Urinary bladder (tissue), 4 donors: ENCODE measurements at places on chromosomes 1 and 21. TPM values are rescaled to one million over a fixed set of nuclear protein-coding genes. Genes with fewer than 3 reads are reported as not detected.
A peak's percentile ranks its signal among the peaks of the same experiment; 100 is the strongest.

Gene SYPL2
- 4.5 TPM for polyA plus RNA-seq

DNA sequence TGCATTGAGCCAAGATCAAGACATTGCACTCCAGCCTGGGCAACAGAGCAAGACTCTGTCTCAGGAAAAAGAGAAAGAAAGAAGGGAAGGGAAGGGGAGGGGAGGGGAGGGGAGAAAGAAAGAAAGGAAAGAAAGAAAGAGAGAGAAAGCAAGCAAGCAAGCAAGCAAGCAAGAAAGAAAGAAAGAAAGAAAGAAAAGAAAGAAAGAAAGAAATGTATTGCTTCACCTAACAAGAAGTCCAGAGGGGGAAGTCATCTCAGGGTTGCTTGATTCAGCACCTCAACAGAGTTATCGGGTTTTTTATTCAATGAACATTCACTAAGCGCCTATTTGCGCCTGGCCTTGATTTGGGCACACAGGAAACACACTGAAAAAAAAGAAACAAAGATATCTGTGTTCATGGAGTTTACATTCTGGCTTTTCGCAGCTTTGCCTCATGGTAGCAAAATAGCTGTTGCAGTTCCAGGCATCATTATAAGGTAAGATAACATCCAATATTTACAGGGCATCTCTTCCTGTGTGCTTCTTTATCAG is 8.2 kb upstream of the RCSD1 start:
- no peak for DNase-seq

Gene DNAH14
- polyA plus RNA-seq = 2.8 TPM

GRCh38 chr1:55931081-55931940 is 648.1 kb downstream of the PLPP3 start:
- DNase-seq = peak; percentile 60

DNA sequence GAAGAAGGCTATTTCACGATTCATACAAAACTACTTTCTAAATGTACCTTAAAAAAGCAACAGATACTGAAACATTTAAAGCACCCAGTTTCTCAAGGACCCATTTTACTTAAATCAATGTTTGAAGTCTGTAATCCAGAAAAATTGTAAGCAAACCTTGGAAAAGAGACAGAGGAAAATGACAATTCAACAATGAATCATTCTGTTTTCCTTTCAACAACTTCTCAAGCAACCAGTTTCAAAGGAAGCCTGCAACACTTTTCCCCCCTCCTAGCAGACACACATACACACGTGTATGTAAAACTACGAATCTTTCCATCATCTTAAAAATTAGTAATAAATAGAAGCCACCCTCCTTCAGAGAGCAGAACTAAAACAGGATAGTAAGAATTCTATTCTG is 1.2 kb downstream of the RERE start:
- no peak for DNase-seq

GRCh38 chr1:147236959-147237791 is 5.3 kb upstream of the CHD1L start:
- no peak for DNase-seq

- DNase-seq = no peak
Observed at GRCh38 chr1:240621249-240621648, 9.3 kb upstream of the GREM2 start.

Gene TNFRSF8
- 1.5 TPM for polyA plus RNA-seq

Gene LAD1
- 14.6 TPM for polyA plus RNA-seq

DNA sequence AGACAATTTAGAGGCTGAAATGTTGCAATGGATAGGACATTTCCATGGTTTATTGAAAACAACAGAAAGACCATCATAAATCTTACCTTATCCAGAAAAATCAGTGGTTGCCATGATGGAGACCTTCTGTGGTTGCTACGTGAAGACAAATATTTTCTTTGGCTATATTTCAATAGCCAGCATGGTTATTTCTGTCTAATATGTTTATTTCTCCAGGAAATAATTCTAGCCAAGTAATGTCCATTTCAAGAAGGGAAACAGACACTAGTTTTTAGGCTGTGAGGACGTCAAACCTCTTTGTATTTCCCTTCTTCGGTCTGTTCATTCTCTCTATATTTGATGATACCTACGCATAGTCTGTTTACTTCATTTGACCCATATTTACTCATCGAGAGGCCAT is 49.2 kb upstream of the NFASC start:
- no peak for DNase-seq

DNA sequence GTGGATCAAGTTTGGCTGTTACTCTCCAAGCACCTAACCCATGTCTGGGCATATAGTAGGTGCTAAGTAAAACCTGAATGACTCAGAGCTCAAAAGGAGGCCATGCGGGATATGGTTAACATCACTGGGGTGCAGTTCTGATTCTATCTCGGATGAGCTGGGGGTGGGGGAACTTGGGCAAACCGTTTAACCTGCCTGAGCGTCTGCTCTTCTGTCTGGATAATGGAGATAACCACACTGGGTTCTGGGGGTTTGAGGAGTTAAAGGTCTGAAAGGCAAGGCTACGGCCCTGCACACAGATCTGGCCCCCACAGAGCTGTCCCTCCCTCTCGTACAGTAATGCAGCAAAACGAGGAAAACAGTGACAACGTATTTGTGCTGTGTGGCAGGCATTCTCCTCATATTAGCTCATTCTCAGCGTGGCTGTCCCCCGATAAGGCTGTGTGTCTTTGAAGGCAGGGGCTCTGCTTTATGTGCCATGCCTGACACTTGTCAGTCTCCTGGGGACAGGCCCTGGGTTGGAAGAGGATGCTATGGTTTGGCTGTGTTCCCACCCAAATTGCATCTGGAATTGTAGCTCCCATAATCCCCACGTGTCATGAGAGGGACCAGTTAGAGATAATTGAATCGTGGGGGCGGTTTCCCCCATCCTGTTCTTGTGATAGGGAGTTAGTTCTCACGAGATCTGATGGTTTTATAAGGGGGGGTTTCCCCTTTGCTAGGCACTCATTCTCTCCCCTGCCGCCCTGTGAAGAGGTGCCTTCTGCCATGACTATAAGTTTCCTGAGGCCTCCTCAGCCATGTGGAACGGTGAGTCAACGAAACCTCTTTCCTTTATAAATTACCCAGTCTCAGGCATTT is 6.8 kb upstream of the ALDH4A1 start:
- no peak for DNase-seq

DNA sequence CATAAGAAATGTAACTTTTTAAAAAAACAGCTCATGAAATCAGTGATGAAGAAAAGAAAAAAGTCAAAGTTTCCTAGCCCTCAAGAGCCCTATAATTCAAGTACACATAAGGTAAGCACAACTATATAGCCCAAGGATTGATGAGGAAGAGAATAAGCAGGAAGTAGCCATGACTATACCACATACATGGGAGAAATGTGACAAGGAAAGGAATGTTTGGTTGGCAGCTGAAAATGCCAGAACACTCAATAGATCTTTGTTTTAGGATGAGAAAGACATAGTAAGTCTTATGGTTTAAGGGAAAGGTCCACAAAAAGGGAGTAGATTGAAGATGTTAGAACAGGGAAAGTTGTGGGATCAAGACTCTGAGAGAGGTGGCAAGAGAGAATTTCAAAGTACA is 5.7 kb downstream of the DOCK7 start:
- no peak for DNase-seq

- no peak for DNase-seq
Observed at GRCh38 chr1:46394108-46394871, at the start of gene FAAH. Gene FAAH, plus strand, starts transcription at chr1:46394317. Its CDS starts 32 bp downstream, at chr1:46394349.

Gene CBR3
- 22.7 TPM for polyA plus RNA-seq

Gene SLC25A34
- polyA plus RNA-seq = 1.3 TPM

DNA sequence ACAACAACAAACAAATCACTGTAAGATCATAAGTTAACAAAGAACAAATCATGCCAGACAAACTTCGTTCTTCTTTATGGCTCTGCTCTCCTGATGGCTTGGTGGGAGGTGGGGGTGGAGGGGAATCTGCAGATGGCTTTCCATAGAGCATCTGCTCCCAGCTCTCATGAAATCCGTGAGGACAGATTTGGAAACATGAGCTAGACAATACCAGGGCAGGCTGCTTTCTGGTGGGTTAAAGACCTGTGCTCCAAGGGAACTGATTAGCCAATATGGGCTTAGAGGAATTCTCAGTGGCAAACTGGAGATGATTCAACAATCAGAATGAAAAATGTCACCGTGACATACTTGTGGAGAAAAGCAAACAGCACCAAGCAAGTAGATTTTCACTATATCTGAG is 69.4 kb upstream of the TLR5 start:
- no peak for DNase-seq

Gene COL16A1
- polyA plus RNA-seq = 166 TPM

Gene PLPP3
- polyA plus RNA-seq = 263 TPM

DNA sequence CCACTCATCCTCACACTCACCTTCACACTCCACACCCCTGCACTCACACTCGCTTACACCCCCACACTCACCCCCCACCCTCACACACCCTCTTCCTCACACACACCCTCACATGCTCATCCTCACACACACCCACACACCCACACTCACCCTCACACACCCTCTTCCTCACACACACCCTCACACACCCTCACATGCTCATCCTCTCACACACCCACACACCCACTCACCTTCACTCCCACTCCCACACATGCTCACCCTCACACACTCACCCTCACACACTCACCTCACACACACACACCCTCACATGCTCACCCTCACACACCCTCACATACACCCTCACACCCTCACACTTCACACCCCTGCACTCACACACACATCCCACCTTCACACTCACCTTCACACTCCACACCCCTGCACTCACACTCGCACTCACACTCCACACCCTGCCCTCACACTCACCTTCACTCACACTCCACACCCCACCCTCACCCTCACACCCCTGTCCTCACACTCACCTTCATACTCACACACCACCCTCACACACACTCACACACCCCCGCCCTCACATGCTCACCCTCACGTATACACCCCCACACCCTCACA is 42.6 kb upstream of the EDN2 start:
- no peak for DNase-seq

- DNase-seq = no peak
Observed at GRCh38 chr1:33122483-33123178, 41.7 kb downstream of the AZIN2 start.

Gene DMBX1
- not detected for polyA plus RNA-seq

DNA sequence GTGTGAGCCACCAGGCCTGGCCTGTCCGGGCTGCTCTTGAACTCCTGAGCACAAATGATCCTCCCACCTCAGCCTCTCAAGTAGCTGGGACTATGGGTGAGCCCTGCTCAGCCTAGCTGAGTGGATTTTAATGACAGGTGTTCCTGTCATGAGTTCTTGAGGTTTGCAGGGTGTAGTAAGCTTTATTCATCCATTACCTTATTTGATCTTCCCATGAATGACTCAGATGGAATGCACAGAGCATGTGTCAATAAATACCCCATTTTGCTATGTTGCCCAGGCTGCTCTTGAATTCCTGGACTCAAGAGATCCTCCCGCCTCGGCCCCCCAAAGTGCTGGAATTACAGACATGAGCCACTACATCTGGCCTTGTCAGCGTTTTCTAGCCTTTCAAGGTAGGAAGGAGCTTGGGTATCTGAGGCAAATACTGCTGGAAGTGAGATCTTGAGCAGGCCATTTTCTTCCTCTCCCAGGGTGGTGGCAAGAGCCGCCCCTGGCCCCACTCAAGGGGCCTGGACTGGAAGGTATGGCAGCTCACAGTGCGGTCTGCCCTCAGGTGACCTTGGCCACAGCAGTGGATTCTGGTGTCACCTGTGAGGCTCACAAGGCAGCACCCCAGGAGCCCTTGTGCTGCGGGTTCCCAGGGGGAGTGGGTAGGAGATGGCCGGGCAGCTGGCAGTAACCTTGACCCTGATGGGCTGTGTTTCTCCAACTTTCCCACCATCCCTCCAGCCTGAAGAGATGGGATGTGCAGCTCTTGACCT is 20.0 kb downstream of the PIK3CD start:
- no peak for DNase-seq

DNA sequence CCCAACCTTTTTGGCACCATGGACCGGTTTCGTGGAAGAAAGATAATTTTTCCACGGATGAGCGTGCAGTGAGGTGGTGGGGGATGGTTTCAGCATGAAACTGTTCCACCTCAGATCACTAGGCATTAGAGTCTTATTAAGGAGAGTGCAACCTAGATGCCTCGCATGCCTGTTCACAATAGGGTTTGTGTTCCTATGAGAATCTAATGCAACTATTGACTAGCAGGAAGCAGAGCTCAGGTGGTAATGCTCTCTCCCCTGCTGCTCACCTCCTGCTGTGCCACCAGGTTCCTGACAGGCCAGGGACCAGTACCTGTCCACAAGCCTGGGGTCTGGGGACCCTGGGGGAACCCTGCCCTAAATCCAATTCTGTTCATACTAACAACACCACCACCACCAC is 377.8 kb downstream of the OLFM3 start:
- no peak for DNase-seq

DNA sequence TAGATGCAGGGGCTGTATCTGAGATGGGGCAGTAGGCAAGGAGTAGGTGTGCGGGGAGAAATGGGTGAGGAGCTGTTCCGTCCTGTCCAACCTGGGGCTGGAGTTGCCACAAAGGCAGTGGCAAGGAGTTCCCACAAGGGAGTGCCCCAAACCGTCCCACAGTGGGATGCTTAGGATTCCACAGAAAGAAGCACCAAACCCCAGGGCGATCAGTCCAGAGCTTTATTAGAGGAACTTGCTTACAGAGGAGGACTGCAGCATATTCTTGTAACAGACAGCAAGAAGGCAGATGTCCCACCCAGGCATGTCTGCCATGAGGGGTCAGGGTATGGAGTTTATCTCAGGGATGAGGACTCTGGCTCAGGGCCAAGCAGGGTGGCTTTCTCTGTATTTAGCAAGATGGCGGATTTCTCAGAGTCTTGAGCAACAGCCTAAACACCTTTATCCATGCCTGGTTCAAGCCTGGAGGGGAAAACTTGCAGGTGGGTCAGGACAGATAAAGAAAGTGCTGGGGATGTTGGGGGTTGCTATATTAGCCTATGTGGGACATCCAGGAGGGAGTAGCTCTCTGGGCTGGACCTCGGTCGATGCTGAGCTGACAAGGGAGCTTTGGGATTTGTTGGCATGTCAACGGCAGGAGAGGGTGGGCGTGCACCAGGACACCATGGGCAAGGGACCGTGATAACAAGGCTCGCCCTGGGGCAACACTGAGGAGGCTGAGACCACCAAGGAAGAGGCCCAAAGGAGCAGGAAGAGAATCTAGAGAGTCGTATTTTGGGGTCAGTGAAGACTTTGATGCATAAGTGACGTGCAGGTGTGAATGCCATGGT is 32.8 kb downstream of the OBSCN start:
- DNase-seq = no peak

DNA sequence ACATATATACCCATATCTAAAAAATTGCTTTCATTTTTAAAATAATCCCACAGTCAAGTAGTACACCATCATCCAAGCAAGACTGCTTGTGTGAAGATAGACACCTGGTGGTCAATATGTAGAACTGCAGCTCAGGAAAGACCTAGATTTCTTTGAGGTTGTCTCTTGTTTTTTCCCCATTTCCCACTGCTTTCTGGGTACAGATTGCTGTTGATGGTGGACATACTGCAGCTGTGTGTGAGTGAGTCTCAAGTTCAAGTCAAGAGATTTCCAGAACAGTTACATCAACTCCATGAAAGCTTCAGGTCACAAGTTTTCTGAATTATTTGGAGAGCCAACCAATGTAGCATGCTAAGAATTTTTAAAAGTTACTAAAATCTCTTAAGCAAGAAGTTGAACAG is 306.4 kb downstream of the DUSP10 start:
- DNase-seq = no peak

Gene SLC44A3
- 9.4 TPM for polyA plus RNA-seq

GRCh38 chr1:153922972-153923925 is at the start of gene GATAD2B:
Gene GATAD2B, minus strand, starts transcription at chr1:153922972. Its CDS starts 94,625 bp downstream, at chr1:153828347.
- DNase-seq = peak; percentile 100

- no peak for DNase-seq
Observed at GRCh38 chr1:1833916-1834325, 55.7 kb upstream of the NADK start.

Gene ATP1A4
- 6.2 TPM for polyA plus RNA-seq

Gene IVL
- polyA plus RNA-seq = 9.5 TPM

Gene CCDC190
- 0.04 TPM for polyA plus RNA-seq
